ENCODE measurements at places on chromosomes 5 and 9.

GRCh38 chr5:53167836-53168235 lies 58.3 kb upstream of the MOCS2 start:
- peak; percentile 49 for DNase-seq

DNA sequence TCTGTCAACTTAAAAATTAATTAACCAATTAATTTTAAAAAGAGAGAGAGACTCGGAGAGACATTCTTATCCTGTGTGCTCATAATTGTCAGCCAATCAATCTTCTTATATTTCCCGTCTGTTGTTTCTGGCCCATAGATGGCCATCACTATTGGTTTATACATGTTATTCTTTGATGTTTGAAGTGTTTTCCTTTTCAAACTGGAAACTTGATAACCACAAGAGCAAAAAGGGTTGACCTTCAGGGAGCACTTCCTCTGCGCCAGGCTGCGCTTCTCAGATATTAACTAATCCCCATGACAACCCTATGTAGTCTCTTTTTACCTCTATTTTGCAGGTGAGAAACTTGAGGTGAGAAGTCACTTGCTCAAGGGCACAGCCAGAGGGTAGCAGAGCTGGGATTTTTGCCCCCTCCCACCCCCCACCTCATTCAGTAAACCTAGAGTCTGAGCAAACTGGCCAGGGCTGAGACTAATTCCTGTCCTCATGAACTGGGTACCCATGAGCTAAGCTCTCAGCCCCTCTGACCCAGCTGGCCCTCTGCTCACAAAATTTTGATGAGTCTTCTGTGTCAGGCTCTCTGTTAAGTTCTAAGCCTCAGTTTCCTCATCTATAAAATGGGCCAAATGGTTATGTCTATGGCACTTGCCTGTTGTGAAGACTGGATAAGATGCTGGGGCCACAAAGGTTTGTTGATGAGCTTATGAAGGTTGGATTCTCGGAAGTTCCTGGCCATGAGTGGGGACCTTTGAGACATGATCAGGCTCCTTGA lies 86.0 kb upstream of the SH3PXD2B start:
- no peak for DNase-seq

- no peak for DNase-seq
These were observed 128.4 kb downstream of the PARP8 start for GRCh38 chr5:50794812-50795211.

DNA sequence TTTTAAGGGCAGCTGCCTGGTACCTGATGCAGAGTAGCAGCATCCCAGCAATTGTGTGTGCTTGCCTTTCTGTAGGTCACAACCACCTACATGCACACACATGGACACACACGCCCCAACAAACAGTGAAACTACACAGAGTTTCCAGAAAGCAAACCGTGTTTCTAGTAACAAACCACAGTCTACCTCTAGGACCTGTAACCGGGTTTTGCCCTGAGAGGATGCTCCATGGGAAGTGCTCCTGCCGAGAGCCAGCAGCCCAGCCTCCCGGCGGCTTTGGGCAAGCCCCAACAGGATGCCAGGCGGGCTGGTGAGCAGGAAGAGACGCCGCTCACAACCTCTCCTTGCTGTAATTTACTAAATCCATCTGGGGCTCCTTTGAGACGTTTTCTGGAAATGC lies 4.1 kb upstream of the TCF7 start:
- DNase-seq: no peak
